Muscle of leg (tissue), 16 donors: ENCODE measurements at places on chromosomes 1 and 21. TPM values are rescaled to one million over a fixed set of nuclear protein-coding genes. Genes with fewer than 3 reads are reported as not detected.

DNA sequence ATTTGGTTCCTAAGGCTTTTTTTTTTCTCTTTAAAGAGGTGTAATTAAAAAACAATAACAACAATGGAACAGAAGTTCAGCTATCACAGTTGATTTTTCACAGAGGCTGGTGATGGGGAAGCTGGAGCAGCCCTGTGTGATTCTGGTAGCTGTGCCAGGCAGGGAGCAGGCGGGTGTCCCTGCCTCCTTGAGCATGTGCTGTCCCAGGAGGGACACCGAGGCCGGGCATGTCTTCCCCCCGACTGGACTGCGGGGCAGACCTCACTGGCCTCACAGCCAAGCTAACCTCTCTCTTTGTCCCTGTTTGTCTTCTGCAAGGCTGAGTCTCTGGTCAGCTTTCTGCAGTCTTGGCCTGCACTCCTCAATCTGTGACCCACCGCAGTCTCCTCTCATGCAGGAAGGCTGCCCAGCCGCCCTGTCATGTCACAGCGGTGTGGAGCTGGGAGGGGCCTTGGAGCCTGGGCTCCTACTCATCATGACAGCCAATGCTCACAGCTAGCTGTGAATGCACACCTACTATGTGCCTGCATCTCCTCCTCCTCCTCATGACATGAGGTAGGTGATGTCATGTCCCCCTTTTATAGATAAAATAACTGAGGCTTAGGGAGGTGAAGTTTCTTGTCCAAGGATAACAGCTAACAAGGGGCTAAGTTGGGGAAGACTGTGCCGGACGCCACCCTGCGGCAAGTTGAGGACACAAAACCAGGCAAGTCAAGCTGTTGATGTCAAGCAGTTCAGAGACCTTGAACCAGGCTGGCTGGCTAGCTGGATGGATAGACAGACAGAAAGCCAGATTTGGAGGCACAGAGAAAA lies 10.3 kb upstream of the ACTL8 start:
- no peak for DNase-seq

- peak; percentile 60 for DNase-seq
Observed at GRCh38 chr1:90717665-90718410, 736 bp upstream of the BARHL2 start.

DNA sequence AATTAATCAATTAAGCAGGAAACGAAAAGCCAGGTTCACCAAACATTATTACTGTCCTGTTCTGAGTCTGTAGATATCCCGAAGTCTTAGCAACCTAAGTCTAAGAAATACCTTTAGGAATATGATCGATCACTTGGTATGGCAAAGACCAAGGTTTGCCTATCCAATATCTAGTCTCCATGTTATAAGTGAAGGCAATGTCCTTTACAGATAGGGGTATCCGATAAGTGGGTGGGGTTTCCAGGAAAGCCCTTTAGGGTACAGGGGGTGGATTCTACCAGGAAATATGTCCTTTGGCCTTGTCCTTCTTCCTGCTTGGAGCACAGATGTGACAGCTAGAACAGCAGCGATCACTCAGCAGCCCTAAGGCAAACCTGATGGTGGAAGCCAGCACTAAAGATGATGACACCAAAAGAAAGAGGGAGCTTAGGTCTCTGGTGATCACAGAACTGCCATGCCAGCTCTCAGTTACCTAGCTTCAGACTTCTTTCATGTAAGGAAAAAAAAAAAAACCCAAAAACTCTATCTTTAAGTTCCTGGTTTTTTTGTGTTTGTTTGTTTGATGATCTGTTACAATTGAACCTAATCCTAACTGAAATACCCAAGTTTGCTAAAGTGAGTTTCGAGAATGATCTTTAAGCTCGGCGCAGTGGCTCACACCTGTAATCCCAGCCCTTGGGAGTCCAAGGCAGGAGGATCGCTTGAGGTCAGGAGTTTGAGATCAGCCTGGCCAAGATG lies 40.8 kb downstream of the DSTYK start:
- no peak for DNase-seq

DNA sequence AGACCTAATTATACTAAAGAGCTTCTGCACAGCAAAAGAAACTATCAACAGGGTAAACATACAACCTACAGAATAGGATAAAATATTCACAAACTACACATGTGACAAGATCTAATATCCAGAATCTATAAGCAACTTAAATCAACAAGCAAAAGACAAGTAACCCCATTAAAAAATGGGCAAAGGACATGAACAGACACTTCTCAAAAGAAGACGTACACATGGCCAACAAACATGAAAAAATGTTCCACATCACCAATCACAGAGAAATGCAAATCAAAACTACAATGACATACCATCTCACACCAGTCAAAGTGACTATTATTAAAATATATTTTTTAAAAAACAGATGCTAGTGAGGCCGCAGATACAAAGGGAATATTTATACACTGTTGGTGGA lies 99.8 kb downstream of the FAF1 start:
- DNase-seq = no peak

Gene CYP4A22
- not detected for total RNA-seq

Gene ALPL
- total RNA-seq = 1.2 TPM

DNA sequence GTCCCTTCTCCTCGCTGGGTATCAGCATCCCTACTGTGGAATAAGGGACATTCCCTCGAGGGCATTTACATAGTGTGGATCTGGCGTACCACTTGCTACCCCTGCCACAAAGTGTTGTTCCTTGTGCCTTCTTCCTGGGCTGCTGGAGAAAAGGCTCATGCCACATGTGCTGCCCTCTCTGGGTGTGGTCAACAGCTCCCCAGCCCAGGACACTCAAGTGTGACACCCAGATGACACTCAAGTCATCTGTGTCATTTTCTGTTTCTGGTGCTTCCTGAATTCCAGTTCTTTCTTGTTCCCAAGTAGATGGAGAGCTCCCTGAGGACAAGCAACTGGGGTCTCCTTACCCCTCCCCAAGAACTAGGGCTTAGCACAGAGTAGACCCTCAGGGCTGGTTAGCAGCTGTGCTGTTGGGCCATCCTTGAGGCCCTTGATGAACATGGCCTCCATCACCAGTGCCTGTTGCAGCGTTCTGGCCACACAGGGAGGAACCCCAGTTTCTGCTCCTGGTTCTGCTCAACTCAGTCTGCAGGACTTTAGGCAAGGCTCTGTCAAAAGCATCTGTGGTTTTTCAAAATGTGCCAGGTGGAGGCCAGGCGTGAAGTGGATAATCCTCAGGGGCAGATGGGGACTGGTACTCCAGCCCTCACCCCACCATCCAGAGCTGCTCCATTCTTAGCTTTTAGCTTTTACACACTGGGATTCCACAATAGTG lies 49.0 kb upstream of the CLIC4 start:
- DNase-seq = no peak

Gene IL10
- 1.1 TPM for total RNA-seq

Gene OR2L2
- total RNA-seq = 0.04 TPM

Gene PEAR1
- 12.2 TPM for total RNA-seq

DNA sequence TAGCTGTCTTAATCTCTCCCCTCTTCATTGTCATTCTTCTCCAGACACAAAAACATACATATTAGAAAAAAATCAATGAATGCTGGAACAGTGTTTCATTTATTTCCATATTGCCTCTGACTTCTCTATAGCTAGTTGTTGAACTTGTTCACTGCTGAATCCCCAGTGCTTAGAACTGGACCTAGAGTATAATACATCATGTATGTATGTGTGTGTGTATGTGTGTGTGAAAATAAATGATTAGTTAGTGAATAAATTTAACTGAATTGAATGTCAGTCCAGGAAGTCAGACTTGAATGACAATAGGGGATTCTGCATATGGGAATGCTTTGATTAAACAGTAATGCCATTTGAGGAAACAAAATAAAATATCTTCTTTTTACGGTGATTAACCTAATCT lies 36.4 kb downstream of the FMO3 start:
- peak; percentile 54 for DNase-seq

- DNase-seq = no peak
Observed at GRCh38 chr1:200436436-200436835, 26.6 kb upstream of the ZNF281 start.

- DNase-seq = no peak
Observed at GRCh38 chr1:235460770-235461169, 43.5 kb downstream of the B3GALNT2 start.

DNA sequence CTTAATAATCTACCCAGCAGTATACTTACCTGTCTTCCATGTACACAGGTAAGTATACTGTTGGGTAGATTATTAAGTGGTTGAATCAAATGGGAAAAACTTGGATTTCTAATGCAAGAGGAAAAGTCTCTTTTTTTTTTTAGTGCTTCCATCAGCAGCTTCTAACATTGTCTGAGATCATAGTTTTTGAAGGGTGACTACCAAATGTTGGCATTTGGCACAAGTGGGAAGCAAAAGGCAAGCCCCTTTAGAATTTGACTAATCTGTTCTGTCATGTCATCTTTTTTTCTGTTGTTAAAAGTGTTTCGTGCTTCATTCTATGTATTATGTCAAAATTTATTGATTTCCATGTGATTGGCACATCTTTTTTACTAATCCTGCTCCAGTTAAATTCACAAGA lies 547 bp downstream of the FMO1 start:
- DNase-seq = no peak

DNA sequence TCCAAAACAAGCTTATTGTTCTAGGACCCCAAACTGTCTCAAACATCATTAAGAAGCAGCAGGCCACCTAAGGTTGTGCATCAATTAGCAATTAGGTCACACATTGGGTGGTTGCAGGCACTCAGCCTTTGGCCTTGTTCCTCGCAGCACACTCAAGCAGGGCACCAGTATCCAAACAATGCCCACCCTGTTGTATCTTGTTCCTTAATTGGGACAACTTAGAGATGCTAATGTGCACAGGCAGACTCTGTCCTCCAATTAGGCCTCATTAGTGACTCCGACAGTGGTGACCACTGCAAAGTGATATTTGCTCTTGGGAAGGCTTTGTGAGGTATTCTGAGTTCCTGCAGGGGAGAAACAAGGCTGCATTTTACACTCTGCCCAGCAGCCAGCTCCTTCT lies 515.1 kb upstream of the PTBP2 start:
- DNase-seq = no peak

- no peak for DNase-seq
Observed at GRCh38 chr1:238501290-238501689, 610.6 kb upstream of the ZP4 start.

DNA sequence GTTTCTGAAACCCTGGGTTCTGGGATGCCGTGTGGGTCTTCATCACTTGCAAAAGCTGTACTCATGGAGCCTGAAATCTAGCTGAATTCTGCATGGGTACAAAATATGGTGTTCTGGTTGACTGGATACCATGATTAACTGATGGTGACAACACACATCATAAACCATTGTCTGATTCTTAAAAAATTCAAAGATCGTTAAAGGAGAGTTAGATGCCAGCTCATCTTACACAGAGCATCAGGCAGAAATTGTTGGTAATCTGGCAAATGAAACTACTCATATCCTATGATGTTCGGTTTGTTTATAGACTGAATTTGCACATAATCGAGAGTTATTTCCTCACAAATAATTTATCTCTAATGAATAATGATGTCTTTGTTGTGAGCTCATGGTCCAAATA lies 218.1 kb upstream of the PKN2 start:
- no peak for DNase-seq

- no peak for DNase-seq
Observed at GRCh38 chr1:24902471-24902891, 27.6 kb downstream of the RUNX3 start.

GRCh38 chr1:56199956-56200355 lies 379.4 kb downstream of the PLPP3 start:
- DNase-seq = no peak

- no peak for DNase-seq
Observed at GRCh38 chr1:94820936-94821335, 779 bp downstream of the SLC44A3 start.

DNA sequence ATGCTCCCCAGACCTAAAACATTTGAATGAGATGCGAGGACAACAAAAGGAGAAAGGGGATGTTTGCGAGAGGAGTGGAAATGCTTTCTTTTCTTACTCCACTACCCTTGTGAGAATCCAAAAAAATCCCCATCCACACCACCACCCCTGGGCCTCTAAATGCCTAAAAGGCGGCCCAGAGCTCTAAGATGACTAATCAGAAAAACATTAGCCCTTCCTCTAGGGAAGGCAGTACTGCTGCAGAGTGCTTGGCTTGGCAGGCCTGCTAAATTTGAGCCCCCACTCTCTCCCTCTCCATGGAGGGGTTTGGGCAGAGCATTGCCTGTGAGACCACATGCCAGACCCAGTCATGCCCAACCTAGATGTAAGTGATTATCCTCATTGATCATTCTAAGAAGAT lies 347.9 kb downstream of the USH2A start:
- no peak for DNase-seq

DNA sequence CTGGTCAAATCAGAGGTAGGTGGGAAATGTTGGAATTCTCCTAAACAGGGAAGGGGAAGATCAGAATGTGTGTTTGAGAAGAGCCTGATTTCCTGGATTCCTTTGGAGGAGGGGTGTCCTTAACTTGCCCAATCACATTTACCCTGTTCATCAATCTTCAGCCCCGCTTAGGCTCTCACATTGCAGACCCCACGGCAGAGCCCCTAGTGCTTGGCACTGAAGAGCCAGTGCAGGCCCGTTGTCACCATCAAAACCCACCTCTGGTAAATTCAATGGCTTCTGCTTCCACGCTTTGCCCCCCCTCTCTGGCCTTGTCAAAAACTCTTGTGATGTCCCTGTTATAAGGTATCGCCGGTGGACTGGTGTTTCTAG lies 2.3 kb downstream of the AGPAT3 start:
- DNase-seq = no peak

Gene RGL1
- 28.3 TPM for total RNA-seq

DNA sequence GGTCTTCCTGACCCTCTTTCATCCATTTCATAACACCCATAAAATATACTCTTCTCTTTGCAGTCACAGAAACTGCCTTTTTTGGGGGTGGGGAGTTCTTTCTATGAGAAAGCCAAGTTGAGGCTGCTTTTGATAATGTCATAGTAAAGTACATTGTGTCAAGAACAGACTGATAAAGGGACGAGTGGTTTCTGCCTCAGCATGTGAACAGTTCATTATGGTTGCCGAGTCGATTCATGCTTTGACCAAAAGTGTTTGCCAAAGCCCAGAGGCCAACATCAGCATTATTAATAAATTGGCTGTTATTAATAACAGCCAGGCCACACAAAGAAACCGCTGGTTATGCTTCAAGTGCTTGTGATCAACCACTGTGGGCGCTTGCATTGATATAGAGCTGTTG lies 162.0 kb downstream of the HUNK start:
- no peak for DNase-seq

DNA sequence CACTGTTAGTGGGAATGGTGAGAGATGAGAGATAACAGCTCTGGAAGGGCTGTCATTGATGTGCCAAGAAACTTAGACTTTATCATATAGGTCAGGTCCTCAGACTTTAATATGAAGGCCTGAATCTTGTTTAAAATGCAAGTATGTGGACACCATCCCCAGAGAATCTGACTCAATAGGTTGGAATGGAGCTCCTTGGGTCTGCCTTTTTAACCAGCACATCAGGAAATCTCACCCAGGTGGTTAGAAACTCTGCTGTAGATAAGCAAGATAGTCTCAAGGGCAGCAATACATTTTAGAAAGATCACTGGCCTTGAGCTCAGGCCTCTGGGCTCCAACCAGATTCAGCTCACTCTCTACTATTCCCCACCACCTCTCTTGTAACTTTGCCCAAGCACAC lies 180.4 kb downstream of the SLC44A5 start:
- no peak for DNase-seq

GRCh38 chr1:209769971-209770370 lies 14.1 kb downstream of the TRAF3IP3 start:
- no peak for DNase-seq

GRCh38 chr1:162210196-162210595 lies 140.7 kb downstream of the NOS1AP start:
- DNase-seq = no peak

Gene GBP4
- total RNA-seq = 2.7 TPM

- peak; percentile 29 for DNase-seq
Observed at GRCh38 chr1:20100632-20101355, 18.5 kb downstream of the PLA2G2D start.

- no peak for DNase-seq
Observed at GRCh38 chr1:5379176-5379759, 613.0 kb downstream of the NPHP4 start.

Gene VAV3
- total RNA-seq = 4.1 TPM
